ENCODE measurements at places on chromosomes 6 and 20. TPM values are rescaled to one million over a fixed set of nuclear protein-coding genes. Genes with fewer than 3 reads are reported as not detected.

Gene PTK7
- 52.3 TPM for total RNA-seq

Gene KIAA1755
- 0.17 TPM for total RNA-seq

Gene SIRPB2
- total RNA-seq: not detected

Gene SMLR1
- total RNA-seq: not detected

Gene ALDH8A1
- total RNA-seq: 0.06 TPM

Gene LAMA2
- total RNA-seq: 112 TPM

Gene ZC2HC1B
- total RNA-seq: not detected

Gene MUC22
- not detected for total RNA-seq

GRCh38 chr6:35911871-35912653 lies 8.8 kb downstream of the SRPK1 start:
- peak; percentile 11 for DNase-seq

DNA sequence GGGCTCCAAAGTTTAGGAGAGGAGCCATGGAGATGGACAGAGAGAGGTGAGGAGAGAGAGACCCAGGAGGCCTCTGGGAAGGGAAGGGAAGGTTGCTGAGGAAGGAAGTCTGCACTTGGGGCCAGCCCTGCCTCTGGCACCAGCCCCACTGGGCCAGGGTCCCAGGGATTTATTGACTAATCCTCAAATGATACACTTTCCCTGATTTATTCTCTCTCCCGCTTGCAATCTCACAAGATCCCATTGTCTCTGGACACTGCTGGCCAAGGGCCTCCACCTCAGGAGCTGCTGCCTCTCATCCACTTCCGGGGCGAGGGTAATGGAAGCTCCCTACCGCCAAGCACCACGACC lies 43.6 kb upstream of the FOXP4 start:
- no peak for DNase-seq

GRCh38 chr20:60857708-60858107 lies 394.4 kb upstream of the CDH4 start:
- DNase-seq: no peak

GRCh38 chr6:30887901-30888815 lies 3.8 kb downstream of the DDR1 start:
- peak; percentile 67 for DNase-seq

DNA sequence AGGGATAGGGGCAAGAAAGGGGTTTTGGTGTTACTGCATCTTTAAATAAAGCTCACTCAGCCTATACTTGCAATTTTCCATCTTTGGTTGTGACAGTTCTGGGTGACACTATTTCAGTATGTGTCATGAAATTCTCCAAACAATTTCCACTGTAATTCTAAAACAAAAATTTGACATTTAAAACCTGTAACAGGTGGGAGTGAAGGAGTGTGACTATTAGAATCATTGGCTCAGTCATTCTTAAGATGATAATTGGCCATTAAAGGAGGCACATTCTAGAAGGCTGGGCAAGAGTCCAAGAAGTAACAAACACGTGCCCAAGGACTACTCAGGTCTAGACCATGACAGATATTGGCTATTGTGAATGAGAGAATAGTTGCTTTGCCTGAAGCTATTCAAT lies 153.3 kb upstream of the ARG1 start:
- no peak for DNase-seq

DNA sequence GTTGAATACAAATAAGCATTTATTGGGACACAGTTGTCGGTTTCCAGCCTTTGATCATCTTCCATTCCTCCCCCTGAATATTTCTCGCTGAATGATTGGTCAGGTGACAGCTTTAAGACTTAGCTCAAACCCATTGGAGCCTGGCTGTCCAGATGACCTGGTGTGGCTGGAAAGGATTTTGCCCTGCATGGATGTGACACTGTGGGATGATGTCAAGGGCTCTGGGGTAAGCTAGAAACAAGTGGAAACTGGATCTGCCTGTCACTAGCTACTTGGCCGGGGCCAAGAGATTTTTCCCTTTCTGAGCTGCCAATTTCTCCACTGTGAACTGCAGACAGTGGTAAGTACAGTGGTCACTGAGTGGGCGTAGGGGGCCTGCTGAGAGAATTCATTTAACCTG lies 41.9 kb upstream of the MYLIP start:
- DNase-seq: no peak

- DNase-seq: peak; percentile 50
Measured at GRCh38 chr20:19628570-19629134, 129.4 kb upstream of the RIN2 start.

DNA sequence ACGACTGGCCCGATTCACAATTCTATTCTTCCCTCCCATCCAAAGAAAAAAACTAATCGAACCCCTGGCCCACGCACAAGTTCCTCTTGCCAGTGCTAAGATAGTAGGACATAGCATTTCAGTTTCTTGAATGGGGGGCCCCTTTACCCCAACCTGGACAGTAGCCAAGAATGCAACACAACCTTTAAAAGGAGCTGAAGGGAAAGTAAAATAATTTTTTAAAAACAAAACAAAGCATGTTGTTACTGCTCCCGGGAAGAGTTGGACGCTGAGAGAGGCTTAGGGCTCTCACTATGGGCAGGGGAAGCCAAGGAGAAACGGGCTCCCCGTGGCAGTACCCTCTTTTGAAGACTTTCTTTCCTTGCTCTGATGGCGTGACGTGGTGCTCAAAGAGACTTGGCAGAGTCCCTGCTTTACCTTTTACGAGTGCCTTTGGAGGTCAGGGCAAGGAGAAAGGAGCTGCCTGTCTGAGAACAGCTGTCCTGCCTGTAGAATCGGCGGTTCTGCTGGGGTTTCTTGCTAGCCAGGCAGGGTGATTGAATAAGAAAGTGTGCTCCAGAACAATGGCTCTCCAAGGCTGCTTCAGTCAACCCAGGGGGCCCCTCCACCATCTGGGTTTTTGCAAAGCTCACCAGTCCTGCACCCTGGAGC lies 5.8 kb downstream of the TFAP2C start:
- DNase-seq: no peak

- DNase-seq: peak; percentile 98
Measured at GRCh38 chr6:80541181-80541580, 434.7 kb downstream of the BCKDHB start.

GRCh38 chr20:24575811-24576210 lies 106.4 kb downstream of the SYNDIG1 start:
- DNase-seq: no peak

DNA sequence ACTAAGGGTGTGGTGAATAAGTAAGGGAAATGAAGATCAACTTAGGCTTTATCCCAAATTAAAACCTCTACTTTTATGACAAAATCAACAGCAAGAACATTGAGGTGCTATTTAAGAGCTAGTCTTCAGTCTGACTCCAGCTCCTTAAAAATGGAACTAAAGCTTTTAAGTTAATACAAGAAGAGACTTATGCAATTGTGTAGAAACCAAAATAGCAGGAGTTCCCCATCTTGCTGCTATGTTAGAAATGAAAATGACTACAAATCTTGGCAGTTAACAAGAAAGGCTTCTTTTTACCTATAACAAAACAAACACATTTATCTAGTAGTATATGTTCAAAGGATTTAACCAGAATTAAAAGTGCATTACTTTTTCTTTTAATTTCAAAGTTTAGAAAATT lies 25.7 kb downstream of the HMGN3 start:
- no peak for DNase-seq

- DNase-seq: peak; percentile 22
Measured at GRCh38 chr6:144263786-144264185, 21.3 kb upstream of the UTRN start.

DNA sequence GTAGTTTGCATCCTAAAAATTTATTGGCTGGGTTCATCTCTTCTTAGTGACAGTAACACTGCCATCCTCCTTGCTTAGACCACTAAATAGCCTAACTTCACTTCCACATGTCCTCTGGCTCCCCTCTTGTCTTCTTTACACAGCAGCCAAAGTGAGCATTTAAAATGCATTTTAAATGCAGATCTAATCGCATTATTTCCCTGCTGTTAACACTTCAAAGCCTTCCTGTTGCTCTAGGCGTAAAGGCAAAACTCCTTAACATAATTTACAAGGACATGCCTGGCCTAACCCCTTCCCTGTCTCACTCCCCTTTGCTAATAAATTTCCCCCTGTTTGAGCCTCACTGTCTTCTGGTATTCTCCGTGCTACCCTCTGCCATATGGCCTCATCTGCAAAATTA lies 26.5 kb downstream of the NKAIN2 start:
- DNase-seq: no peak

GRCh38 chr20:41352666-41353065 lies 12.0 kb downstream of the LPIN3 start:
- DNase-seq: no peak

DNA sequence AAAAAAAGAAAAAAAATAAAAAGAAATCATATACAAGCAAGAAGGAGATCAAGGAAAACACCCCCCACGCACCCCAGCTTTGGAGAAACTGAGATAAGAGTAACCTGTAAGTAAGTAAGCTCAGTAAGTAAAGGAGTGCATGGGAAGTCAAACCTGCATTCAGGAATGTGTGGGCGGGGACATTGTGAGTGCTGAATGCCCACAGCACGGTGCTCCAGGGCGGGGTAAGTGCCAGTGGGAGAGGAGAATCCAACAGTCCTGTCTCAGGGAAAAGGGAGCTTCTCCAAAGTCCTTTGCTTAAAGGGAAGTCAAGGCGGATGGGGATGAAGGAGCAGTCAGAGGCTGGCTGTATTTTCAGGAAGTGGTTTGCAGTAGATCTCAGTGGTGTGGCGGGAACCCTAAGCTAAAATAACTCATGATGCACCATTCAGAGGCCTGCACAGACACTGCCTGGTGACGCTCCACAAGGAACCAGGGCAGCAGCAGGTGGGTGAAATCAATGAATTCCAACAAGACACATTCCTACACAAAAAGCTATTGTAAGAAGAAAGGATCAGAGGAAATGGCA lies 368.0 kb downstream of the QKI start:
- DNase-seq: peak; percentile 12

DNA sequence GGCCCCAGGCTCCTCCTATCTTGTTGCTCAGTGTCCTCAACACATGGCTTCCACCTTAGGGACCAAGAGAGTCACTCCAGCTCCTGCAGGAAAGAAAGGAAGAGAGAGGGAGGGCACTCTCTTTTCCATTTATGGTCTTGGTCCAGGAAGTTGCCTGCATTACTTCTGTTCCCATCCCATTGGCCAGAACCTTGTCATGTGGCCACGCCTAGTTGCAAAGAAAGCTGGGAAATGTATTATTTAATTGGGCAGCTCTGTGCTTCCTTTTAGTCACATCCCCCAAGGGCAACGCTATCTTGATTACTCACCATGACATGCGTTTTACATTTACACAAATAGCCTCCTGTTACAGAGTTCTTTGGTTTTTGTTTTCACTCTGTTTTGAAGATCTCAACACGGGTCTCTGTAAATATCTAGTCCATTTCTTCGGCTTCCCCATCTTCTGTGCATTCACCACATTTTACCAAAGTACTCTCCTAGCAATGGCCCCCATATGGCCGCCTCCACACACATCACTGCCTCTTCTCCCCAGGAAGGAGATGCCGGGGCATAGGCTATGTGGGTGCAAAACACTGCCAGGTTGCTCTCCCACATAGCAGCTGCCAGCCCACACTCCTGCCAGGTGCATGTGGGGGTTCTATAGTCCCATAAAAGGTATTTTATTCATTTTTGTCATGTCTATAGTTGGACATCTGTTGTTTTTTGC lies 35.7 kb upstream of the ZMYND8 start:
- peak; percentile 96 for DNase-seq

DNA sequence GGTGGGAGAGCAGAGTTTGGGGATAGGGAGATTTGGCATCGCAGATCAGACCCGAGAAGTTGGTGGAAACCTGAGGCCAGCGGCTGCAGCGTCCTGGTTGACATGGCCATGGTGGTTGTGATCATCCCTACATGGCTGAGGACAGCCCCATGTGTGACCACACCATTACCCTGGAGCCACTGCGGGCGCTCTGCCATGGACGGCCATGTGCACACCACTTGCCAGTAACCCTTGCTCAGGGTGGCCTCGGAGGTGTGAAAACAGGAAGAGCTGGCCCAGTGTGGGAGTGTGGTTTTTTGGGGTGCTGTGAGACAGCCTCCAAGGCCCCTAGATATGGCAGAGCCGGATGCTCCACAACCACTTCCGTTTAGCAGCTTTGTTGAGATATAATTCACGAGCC lies 64.4 kb downstream of the TMEM242 start:
- no peak for DNase-seq

- no peak for DNase-seq
Measured at GRCh38 chr6:138814179-138814834, 18.4 kb downstream of the ECT2L start.

- no peak for DNase-seq
Measured at GRCh38 chr6:43105538-43106222, 29.6 kb downstream of the PTK7 start.

- no peak for DNase-seq
Measured at GRCh38 chr20:59786801-59787537, 146.5 kb downstream of the SYCP2 start.

GRCh38 chr6:80940976-80941375 lies 811.5 kb downstream of the TENT5A start:
- no peak for DNase-seq

DNA sequence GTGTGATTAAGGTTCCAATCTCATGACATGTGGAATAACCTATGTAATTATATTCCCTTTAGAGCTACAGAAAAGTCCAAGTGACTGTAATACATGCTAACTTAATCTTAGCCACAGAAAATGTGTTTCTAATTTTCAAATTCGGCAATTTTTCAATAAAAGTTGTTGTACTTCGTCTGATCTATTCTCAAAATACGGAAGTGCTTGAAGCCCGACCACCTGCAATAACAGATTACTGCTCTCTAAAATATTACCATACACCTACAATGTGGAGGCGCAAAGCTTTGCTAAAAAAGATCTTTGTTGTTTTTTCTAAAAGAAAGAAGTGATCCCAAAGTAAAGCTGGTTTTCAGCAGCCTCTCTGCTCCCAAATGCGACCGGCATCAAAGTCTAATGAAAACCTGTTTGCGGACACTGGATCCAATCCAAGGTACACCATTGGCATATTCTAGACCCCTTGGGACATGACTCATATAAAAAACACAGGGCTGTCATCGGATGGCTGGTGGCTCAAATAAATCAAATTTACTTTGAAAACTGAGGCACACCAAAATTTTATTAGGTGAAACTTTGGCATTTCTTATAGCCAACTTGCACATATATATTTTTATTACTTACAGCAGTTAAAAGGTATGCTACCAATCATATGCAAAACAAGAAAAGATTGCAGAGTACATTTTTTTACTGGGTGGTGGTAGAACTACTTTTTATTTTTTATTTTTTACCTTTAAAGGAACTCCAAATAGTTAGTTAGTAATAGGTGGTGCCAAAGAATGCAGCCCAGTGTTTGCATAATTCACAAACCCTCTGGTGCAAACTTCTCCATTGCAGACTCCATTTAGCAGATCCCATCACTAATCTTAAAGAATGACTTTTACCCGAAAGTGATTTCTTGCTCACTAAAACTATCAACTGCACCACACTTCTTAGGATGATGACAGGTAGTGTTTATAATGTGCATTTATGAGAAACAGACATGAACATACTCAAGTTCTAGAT lies 118.7 kb upstream of the TBX18 start:
- DNase-seq: peak; percentile 69

GRCh38 chr6:11203306-11204004 lies 29.0 kb downstream of the NEDD9 start:
- no peak for DNase-seq

DNA sequence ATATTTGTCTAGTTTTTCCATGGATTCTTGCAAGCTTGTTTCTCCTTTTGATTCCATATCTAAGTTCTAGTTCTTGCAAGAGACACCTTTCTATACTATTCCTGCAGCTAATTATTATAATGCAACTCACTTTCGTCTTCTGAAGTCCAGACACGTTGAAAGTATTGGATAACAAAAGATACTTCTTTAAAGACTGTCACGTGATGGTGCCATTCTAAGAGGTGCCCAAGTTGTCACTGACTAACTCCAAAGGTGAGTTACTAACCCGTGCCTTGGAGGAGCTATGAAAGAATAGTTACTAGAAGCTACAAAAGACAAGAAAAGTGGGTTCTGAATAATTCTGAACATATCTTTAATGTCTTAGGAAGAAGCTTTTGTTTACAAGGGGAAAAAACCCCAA lies 322.6 kb downstream of the HDGFL1 start:
- no peak for DNase-seq

Data from LHCN-M2 (cell line).